Mesenchymal stem cell (in vitro differentiated cells and primary cell): ENCODE measurements at places on chromosomes 2 and 18.

DNA sequence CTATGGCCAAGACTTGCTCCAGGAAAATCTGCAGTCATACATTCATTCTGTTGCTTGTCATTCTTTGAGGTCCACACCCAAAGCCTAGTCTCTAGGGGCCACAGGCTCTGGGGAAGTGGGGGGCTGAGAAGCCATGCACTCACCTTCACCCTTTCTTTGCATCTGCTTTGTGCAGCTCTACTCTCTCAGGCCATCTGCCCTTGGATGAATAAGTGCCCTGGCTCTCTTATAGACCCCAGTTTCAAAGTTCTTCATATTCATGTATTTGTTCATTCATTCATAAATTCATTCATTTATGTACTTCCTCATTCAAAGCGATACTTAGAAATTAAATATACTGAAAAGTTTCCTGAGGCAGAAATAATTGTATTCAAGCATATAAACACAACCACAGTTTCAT, 130.3 kb upstream of the FAM98A start:
- no peak for DNase-seq

- DNase-seq, result peak; percentile 75
Measured at GRCh38 chr2:46909771-46910419, 5.7 kb downstream of the MCFD2 start.

GRCh38 chr2:196274387-196274809, 103.0 kb upstream of the STK17B start:
- peak; percentile 67 for DNase-seq

DNA sequence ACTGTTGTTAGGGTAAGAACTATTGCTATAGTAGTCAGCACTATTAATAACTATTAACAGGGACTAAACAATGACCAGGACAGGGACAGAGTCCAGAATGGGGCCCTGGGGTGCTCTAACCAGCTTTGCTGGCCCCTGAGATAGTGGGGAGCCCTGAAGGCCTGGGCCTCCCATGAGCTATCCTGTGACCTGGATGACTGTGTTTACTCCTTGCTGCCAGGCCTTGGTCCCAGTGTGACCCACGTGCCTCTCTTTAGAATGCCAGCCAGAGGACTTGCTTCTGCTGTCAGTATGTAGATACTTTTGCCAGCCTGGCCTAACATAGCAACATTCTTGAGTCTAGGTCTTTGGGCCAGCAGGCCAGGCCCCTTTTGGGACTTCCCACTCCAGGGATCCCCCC, 11.4 kb downstream of the CDK5R2 start:
- no peak for DNase-seq

- no peak for DNase-seq
Measured at GRCh38 chr2:171723716-171724683, 36.7 kb downstream of the DYNC1I2 start.

GRCh38 chr2:200408428-200409316, 101.2 kb downstream of the KCTD18 start:
- peak; percentile 94 for DNase-seq

GRCh38 chr18:7152440-7152839, 34.8 kb upstream of the LAMA1 start:
- DNase-seq, result no peak

DNA sequence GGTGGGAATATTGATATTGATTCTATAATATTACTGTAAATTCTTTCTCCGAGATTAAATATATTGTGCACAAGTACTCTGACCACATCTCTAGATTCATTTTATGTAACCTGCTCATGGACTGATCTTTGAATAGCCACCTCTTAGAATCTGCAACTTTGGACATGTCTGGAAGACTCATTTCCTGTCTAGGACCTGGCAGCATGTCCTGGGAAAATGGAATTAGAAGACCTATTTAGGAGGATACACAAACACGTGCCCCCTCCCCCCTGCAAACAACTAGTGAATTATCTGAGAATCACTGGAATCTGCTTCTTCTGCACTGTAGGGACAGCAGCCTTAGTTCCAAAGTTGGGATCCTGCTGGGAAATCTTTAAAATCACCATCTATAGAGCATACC, 94.1 kb downstream of the UBE2E3 start:
- DNase-seq, result peak; percentile 26

GRCh38 chr2:212392544-212392943, 146.1 kb downstream of the ERBB4 start:
- DNase-seq, result no peak

GRCh38 chr2:221641181-221641871, 69.2 kb upstream of the EPHA4 start:
- peak; percentile 91 for DNase-seq

- peak; percentile 33 for DNase-seq
Measured at GRCh38 chr2:212539072-212539880, 674 bp upstream of the ERBB4 start.

DNA sequence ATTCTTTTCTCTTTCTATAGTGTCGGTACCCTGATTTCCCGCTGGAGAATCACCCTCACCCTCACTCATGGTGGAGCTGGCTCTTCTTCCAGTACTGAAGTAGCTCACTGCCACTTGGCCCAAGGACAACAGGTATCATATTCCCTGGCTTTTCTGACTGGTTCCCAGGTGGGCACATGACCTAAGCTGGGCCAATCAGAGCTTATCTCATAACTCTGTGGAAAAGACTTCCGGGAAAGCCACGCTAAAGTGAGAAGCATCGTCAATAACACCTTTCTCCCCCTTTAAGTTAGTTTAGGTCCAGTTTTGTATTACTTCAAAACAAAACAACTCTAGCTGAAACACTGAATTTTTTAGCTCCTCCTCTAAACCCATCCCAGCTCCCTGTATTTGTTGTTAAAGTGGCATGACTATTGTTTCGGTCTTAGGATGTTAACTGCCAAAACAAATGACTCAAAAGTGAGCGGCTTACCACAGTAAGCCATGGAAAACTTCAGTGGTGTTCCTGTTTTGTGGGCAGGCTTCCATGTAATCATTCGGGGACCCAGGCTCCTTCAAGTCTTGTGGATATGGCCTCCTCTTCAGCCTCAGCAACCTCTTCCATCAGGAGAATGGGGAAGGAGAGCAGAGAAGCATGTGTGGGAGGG, 137.4 kb upstream of the DLX2 start:
- DNase-seq, result no peak

GRCh38 chr2:173248381-173248780, 106.3 kb upstream of the CDCA7 start:
- DNase-seq, result no peak

DNA sequence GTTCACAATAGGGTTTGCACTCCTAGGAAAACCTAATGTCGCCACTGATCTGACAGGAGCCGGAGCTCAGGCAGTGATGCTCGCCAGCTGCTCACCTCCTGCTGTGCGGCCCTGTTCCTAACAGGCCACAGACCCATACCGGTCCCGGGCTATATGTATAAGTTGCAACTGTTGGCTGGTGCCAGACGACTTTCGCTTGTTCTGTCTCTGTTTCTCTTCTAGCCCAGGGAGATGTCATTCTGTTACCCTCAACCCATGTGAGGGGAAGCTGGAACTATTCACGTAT, 170.3 kb downstream of the BCL2 start:
- DNase-seq, result no peak
